ENCODE measurements at places on chromosomes 3 and 15. TPM values are rescaled to one million over a fixed set of nuclear protein-coding genes. Genes with fewer than 3 reads are reported as not detected.

ITIH4 gene
- 5.6 TPM for total RNA-seq

B2M gene
- 3,609 TPM for total RNA-seq

SERP1 gene
- 136 TPM for total RNA-seq

DUOX2 gene
- total RNA-seq = 32.6 TPM

ANKRD63 gene
- not detected for total RNA-seq

GRCh38 chr3:57793737-57794187, 37.7 kb downstream of the SLMAP start:
- DNase-seq = no peak

DNA sequence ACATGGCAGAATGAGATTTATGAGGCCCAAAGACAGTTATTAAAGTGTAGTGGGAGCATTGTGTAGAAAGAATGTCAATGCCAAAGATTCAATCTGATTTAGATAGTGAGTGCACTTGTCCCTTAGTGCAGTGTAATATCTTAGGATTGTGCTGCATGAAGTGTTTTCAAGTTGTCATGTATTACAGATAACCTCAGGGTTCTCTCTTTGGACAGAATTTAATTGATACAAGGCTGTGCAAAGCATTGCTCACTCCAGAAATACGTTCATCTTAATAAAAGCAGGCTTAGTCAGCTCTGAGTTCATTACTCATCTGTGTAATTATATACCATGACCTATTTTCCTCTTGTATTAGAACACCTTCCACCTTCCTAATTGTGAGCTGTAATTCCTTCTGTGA, 16.0 kb upstream of the GPR171 start:
- no peak for DNase-seq

- DNase-seq = no peak
Observed at GRCh38 chr3:157190380-157190872, 30.5 kb upstream of the CCNL1 start.

GRCh38 chr3:169387751-169388696, 275.5 kb downstream of the MECOM start:
- DNase-seq = peak; percentile 76

GRCh38 chr3:32450992-32451659, 51.5 kb downstream of the CMTM6 start:
- DNase-seq = peak; percentile 27

GRCh38 chr3:193470710-193471109, 84.0 kb downstream of the ATP13A4 start:
- no peak for DNase-seq
